A549 treated with ZK216348 at 1 μM for 4 hours (cell line): ENCODE measurements at places on chromosomes 13 and 19. TPM values are rescaled to one million over a fixed set of nuclear protein-coding genes. Genes with fewer than 3 reads are reported as not detected.

The ZNF132 gene
- total RNA-seq = 0.07 to 0.09 TPM (median 0.09 TPM) in 3 of 5 replicates, not detected in the others

The FUT1 gene
- 0.04 to 0.08 TPM (median 0.05 TPM) in 4 of 5 replicates, not detected in the other for total RNA-seq

The SH2D3A gene
- 11.2 to 19.0 TPM (median 16.9 TPM) in 5 replicates for total RNA-seq

The CCDC194 gene
- total RNA-seq = not detected in 5 replicates

The MIR17HG gene
- total RNA-seq = 0.51 to 1.6 TPM (median 1.3 TPM) in 5 replicates
